Neural progenitor cell (in vitro differentiated cells): ENCODE measurements at places on chromosomes 7 and 10. TPM values are rescaled to one million over a fixed set of nuclear protein-coding genes. Genes with fewer than 3 reads are reported as not detected.

GRCh38 chr7:38102507-38102906 is 75.5 kb upstream of the STARD3NL start:
- H3K27ac ChIP-seq, result no peak overlapping the region
- H3K4me1 ChIP-seq, result no peaks in the 10 kb centered on the region
- no peak overlapping the region for H3K4me3 ChIP-seq
- H3K36me3 ChIP-seq, result no peaks in the 10 kb centered on the region
- DNase-seq, result no peak

DNA sequence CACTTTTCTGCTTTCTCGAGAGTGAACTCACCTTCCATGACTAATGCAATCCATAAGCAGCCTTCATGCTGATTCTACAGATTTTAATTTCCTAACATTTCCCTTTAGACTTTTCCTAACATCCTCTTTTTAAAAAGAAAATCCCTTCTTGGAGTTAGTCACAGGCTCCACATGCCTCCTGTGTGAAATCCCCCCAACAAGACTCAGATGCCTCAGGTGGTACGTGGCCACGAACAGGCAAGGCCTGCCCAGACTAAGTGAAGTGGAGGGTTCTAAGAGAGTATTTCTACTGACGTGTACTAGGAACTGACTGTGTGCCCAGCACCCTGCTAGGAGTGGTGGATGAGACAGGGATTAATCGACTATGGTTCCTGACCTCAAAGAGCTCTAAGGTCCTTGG is 125.9 kb upstream of the HPS1 start:
- no peaks in the 10 kb centered on the region for H3K27me3 ChIP-seq
- no peaks in the 10 kb centered on the region for H3K36me3 ChIP-seq
- H3K4me1 ChIP-seq, result peaks cover 21% of the 10 kb centered on the region
- H3K27ac ChIP-seq, result no peak overlapping the region

- DNase-seq, result peak; percentile 71
- peak overlapping the region; percentile 88 for H3K4me3 ChIP-seq
- peak overlapping the region; percentile 78 for H3K27ac ChIP-seq
- peaks cover 5% of the 10 kb centered on the region for H3K36me3 ChIP-seq
- peaks cover 20% of the 10 kb centered on the region for H3K4me1 ChIP-seq
These were observed 518 bp downstream of the WAPL start for GRCh38 chr10:86520871-86521677.

DNA sequence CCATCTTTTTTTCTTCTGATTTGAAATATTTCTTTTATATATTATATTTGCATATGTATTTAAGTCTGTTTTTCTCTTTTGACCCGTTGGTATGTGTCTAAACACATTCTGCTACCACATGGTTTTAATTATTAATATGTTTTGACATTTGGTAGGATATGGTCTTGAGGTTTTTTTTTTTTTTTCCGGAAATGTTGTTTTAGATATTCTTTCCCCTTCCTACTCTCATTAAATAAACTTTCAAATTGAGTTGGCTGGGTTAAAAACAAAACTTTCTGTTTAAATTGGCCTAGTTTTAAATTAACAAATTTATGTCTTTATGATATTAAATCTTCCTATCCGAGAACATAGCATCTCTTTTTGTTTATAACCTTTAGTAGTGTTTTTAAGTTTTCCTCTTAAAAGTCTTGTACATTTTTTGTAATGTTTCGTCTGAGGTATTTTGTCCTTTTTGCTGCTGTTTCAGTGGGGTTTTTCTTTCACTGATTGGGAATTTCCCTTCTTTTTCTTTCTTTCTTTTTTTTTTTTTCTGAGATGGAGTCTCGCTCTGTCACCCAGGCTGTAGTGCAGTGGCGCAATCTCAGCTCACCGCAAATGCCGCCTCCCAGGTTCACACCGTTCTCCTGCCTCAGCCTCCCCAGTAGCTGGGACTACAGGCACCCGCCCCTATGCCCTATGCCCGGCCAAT is 25.4 kb downstream of the STAM start:
- H3K36me3 ChIP-seq, result no peaks in the 10 kb centered on the region
- H3K4me1 ChIP-seq, result peaks cover 38% of the 10 kb centered on the region
- no peak overlapping the region for H3K27ac ChIP-seq
- no peaks in the 10 kb centered on the region for H3K27me3 ChIP-seq
- H3K4me3 ChIP-seq, result no peak overlapping the region

DNA sequence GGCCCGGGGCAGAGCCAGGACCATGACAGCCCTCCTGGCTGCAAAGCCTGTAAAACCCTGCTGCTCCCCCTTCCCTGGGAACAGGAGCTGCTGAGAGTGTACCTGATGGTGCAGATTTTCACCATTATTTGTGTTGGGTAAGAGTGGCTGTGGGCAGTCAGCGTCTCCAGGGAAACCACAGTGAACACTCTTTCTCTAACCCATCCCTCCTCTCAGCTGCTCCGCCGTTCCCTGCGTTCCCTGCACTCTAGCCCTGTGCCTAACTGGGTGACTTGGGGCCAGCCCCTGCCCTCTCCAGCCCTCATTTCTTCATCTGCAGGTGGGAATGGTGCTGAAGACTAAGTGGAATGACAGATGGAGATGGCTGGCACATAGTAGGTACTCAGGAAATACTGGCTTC is 75.9 kb upstream of the PCBD1 start:
- no peak overlapping the region for H3K4me3 ChIP-seq
- no peaks in the 10 kb centered on the region for H3K36me3 ChIP-seq
- DNase-seq, result no peak
- peaks cover 19% of the 10 kb centered on the region for H3K27me3 ChIP-seq

GRCh38 chr10:101007099-101007711 is 7.6 kb downstream of the LZTS2 start:
- peak overlapping the region; percentile 53 for H3K27ac ChIP-seq
- no peaks in the 10 kb centered on the region for H3K27me3 ChIP-seq
- H3K4me3 ChIP-seq, result no peak overlapping the region
- no peaks in the 10 kb centered on the region for H3K36me3 ChIP-seq
- DNase-seq, result no peak
- H3K4me1 ChIP-seq, result peaks cover 18% of the 10 kb centered on the region

DNA sequence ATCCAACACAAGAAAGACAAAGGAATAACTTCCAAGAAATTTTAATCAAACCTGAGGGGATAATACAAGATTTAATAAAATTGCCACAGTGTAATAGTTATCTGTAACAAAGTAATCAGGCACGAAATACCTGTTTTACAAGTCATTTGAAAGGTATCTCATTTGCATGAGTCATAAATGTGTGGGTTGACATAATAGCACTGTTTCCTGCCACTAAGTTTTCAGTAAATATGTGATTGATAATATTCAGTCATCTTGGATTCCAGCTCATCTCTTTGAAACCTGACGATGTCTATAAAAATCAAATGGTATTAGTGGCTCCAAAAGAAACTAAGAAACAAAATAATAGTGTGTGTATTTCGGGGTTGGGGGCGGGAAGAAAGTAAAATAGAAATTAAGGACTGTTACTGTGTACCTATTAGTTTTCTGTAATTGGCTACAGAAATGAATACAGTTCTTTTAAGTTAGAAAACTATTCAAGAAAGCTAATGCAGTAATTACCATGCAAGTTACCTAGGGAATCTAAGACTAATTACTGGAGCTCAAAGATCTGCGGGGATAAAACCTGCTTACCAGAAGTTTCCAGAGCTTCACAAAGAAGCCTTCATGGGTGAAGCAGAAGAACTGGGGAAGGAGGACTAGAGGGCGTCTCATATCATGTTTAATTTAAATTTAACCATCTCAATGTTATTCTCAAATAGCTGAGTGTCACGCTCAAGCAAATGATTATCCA is 100.7 kb downstream of the ST8SIA6 start:
- H3K36me3 ChIP-seq, result no peaks in the 10 kb centered on the region
- H3K27ac ChIP-seq, result no peak overlapping the region
- H3K4me3 ChIP-seq, result no peak overlapping the region
- H3K4me1 ChIP-seq, result no peaks in the 10 kb centered on the region

GRCh38 chr7:4173615-4174014 is 508.5 kb upstream of the FOXK1 start:
- H3K4me3 ChIP-seq, result no peak overlapping the region
- no peaks in the 10 kb centered on the region for H3K36me3 ChIP-seq
- H3K27ac ChIP-seq, result no peak overlapping the region
- DNase-seq, result no peak
- no peaks in the 10 kb centered on the region for H3K27me3 ChIP-seq

DNA sequence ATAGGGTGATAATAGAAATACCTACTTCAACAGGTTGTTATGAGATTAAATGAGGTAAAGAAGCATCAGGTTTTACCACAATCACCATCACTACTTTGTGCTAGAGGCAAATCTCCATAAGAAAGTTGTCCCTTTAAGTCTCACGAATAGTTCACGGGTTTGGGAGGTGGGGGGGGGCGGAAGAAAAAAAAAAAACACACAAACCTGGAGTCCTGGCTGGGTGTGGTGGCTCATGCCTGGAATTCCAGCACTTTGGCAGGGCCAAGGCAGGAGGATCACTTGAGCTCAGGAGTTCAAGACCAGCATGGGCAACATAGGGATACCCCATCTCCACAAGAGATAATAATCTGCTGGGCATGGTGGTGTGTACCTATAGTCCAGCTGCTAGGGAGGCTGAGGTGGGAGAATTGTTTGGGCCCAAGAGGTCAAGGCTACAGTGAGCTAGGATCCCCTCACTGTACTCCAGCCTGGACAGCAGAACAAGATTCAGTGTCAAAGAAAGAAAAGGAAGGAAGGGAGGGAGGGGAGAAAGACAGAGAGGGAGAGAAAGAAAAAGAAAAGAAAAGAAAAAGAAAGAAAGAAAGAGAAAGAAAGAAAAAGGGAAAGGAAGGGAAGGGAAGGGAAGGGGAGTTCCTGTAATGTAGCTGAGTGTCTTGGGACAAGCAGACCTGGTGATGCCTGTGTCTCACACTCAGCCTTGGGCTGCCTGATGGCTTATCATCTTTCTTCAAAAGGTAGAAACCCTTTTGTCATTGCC is 231.4 kb downstream of the CREB5 start:
- H3K27ac ChIP-seq, result no peak overlapping the region
- no peaks in the 10 kb centered on the region for H3K36me3 ChIP-seq
- no peaks in the 10 kb centered on the region for H3K4me1 ChIP-seq
- no peaks in the 10 kb centered on the region for H3K27me3 ChIP-seq

DNA sequence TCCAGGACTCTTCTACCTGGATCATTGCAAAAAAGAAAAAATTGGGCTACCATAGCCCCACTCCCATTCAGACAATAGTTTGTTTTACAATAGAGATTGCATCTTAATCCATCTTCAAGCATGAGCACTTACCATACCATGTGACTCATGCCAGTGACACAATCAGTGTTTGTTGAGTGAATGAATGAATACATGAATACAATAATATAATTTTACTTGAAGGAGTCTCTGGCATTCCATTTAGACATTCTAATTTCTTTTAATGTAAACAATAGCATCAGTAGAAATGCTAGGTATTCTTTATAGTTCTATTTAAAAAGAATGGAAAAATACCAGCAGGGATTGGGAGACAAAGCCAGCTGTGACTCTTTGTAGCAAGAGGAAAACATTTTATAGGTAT is 141.6 kb upstream of the AKR1E2 start:
- no peak overlapping the region for H3K27ac ChIP-seq
- no peaks in the 10 kb centered on the region for H3K27me3 ChIP-seq
- no peak overlapping the region for H3K4me3 ChIP-seq
- DNase-seq, result no peak
- H3K36me3 ChIP-seq, result no peaks in the 10 kb centered on the region

GRCh38 chr10:576130-576465 is 113.4 kb downstream of the DIP2C start:
- H3K27me3 ChIP-seq, result no peaks in the 10 kb centered on the region
- H3K4me3 ChIP-seq, result no peak overlapping the region
- H3K4me1 ChIP-seq, result peaks cover 15% of the 10 kb centered on the region
- H3K36me3 ChIP-seq, result no peaks in the 10 kb centered on the region

GRCh38 chr10:20745556-20746375 is 151.3 kb downstream of the NEBL start:
- H3K27ac ChIP-seq, result no peak overlapping the region
- H3K4me3 ChIP-seq, result no peak overlapping the region
- no peaks in the 10 kb centered on the region for H3K4me1 ChIP-seq
- no peak for DNase-seq

DNA sequence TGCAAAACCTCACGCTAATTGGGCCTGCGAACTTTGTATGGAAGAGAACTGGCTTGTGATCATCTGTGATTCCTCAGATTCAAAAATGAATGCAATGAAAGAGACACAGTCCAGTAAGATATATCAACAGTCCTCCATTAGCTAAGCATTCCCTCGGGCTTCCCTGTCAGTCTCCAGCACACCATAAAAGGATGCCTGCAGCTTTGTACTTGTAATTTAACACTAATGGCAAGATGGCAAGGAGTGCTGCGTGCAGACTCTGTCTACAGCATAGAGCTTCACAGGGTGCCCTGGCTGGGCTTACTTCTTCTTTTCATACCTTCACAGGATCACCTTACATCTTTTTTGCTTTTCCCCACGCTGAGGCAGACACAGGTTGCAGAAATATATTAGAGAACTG is 200.0 kb downstream of the GFRA1 start:
- no peaks in the 10 kb centered on the region for H3K27me3 ChIP-seq
- H3K36me3 ChIP-seq, result no peaks in the 10 kb centered on the region
- DNase-seq, result peak; percentile 48
- H3K27ac ChIP-seq, result no peak overlapping the region

- no peaks in the 10 kb centered on the region for H3K36me3 ChIP-seq
- H3K27ac ChIP-seq, result no peak overlapping the region
- peaks cover 24% of the 10 kb centered on the region for H3K4me1 ChIP-seq
- no peaks in the 10 kb centered on the region for H3K27me3 ChIP-seq
- peak; percentile 22 for DNase-seq
These were observed 283.0 kb downstream of the USP6NL start for GRCh38 chr10:11328264-11329061.

DNA sequence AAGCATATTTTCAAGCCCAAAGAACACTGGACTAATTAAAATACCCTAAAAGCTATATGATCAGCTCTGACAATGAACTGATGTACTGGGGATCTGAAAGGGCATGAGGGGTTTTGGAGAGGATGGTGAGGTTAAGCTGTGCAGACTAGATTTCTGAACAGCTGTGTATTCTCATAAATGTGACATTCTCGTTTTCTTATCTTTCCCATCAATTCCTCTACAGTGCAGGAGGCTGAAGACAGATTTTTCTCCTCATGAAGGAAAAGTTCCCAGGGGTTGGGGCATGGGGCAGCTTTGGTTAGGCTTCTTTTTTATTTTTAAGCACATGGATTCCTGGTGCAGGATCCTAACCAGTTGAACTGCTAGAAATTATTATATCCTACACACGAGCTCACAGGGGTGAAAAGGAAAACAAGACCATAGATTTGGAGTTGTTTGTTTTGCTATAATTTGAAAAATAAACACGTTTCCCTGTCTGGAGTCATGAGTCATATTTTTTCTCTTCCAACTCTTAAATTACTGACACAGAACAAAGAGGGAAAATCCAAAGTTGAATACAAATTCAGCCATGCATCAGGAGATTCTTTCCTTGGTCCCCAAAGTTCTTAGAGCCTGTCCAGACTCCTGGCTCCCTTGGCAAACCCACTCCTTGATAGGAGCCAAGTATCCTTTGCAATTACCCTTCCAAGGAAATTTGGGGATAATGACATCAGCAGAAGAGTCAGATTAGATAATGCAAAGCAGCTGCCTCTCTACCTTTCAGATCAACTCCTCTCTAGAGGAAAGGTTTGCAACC is 147.7 kb upstream of the NPVF start:
- DNase-seq, result no peak
- no peaks in the 10 kb centered on the region for H3K27me3 ChIP-seq

SORBS1 gene
- total RNA-seq, result 10.1 and 16.1 TPM in 2 replicates

CTAGE8 gene
- total RNA-seq, result 0.50 and 1.8 TPM in 2 replicates

EXOC6 gene
- total RNA-seq, result 17.3 and 25.6 TPM in 2 replicates

ADARB2 gene
- total RNA-seq, result 0.99 TPM in 1 of 2 replicates, not detected in the other

HOXA4 gene
- total RNA-seq, result not detected in 2 replicates

DENND2A gene
- 23.7 and 27.0 TPM in 2 replicates for total RNA-seq
